Spleen (tissue), 13 donors: ENCODE measurements at places on chromosomes 4 and X.

DNA sequence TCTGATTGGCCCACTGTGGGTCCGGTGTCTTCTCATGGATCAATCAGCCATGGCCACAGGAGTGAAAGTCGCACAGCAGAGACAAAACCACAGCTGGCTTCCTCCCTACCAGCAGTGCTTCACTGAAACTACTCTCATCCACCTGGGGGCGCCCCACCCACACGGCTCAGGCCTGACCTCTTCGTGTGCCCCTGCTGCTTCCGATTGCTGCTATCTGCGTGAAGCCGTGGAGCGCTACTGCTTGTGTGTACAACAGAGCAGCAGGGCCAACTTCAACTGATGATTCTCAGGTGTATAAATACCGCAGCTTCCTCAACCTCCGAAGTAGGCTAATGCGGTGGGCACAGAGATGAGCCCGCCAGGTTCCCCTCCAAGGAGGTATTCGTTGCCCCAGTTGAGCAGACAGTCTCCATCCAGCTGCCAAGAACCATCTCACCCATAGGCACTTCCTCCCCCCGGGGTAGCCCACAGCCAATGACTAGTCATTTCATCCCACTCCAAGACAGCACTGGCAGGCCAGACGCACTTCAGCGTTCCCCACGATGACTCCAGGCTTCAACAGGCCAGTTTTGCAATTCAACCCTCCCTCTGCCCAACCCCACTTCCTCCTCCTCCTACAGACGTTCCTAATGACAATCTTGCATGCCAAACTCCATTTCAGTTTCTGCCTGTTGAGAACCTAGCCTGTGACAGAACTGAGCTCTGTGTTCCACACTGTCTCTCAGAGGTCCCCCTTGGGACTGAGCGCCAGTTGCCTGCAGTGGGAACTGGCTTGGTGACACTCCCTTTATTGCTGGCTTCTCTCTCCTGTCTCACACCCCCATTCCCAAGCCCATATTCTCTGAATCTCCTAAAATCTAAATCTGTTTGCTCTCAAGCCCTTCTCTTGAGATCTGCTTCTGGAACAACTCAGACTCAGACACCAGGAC is 41.3 kb upstream of the ATP6AP2 start:
- peak; percentile 86 for DNase-seq

DNA sequence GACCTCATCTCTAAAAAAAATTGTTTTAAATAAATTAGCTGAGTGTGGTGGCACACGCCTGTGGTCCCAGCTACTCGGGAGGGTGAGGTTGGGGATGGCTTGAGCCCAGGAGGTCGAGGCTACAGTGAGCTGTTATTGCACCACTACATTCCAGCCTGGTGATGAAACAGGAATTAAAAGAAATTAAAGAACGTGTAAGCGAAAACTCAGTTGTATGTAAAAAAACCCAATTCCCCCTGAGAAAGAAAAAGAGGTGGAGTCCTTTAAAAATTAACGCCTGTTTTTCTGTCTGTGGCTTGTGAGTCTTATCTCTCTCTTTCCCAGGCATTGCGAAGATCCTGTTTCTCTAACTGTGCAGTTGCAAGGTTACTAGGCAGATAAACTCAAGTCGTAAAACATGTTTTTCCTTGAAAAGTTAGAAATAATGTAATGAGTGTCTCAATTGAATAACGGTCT is 22.1 kb downstream of the EPGN start:
- no peak for DNase-seq

- DNase-seq, result no peak
These were observed 17.0 kb downstream of the GASK1B start for GRCh38 chr4:158155656-158156356.

- no peak for DNase-seq
These were observed 49.5 kb upstream of the SLC25A4 start for GRCh38 chr4:185093603-185094002.

GRCh38 chr4:186704057-186704456 is 19.6 kb downstream of the FAT1 start:
- DNase-seq, result no peak

DNA sequence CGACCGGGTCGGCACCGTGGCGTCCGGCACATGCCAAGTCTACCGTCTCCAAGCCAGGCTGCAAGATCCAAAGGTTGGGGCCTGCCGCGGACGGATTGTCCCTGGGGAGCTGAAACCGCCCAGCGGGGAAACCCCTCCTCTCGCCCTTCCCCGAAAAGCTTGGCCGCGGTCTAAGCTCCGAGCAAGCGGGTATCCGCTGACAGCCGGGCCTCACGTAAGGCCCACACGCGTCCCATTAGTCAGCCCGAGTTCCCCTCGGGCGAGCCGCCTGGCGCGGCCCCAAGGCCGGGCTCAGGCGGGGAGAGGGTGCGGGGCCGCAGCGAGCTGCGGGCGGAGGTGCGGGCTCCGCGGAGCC is 6.8 kb upstream of the BCOR start:
- DNase-seq, result peak; percentile 84

GRCh38 chrX:13428053-13428786 is 108.4 kb upstream of the ATXN3L start:
- DNase-seq, result peak; percentile 68

GRCh38 chrX:119398587-119398973 is 556 bp upstream of the SLC25A43 start:
- DNase-seq, result no peak

- no peak for DNase-seq
These were observed 1.5 kb upstream of the PLAC1 start for GRCh38 chrX:134659761-134660160.

DNA sequence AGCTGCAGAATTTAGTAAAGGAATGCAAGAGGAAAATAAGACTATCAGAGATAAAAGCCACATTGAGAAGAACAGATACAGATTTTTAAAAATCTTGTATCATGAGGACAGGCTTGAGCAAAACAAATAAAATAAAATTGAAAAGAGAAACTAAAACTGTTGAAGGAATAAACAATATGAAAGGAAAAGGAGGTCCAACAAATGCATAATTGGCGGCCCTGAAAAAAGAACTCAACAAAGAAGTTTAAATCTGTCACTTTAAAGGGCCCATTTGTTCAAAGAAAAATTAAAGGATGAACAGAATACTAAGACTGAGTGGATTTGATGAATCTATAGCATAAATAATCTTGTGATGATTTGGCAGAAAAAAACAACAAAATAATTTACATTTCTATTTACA is 36.5 kb downstream of the TMPRSS11B start:
- no peak for DNase-seq
